T-cell (primary cell): ENCODE measurements at places on chromosomes 1 and 21. TPM values are rescaled to one million over a fixed set of nuclear protein-coding genes. Genes with fewer than 3 reads are reported as not detected.

DNA sequence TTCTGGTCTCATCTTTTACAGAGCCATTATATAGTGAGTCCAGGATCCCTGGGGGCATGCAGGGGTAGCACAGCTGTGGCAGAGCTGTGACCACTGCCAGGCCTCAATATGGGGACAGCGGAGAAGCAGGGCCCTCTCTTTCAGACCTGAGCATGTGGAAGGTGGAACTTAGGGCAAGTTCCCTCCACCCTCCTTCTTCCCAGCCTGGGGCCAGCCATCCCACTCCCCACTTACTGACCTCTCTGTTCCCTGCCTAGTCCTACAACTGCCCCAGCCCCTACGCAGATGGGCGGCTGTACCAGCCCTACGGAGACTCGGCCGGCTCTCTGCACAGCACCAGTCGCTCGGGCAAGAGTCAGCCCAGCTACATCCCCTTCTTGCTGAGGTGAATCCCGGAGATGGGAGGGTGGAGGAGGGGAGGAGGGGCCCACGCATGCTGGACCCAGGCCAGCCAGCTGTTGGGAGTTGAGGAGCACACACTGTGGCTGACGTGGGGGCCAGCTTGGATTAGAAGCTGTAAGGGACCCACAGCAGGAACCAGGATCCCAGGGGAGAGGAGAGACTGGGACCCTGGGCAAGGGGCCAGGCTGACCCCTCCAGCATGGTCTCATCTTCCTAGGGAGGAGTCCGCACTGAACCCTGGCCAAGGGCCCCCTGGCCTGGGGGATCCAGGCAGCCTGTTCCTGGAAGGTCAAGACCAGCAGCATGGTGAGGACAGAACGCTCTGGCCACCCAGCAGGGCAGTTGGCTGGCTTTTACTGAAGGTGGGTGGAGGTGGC lies 10.7 kb downstream of the PSRC1 start:
- H3K36me3 ChIP-seq = peaks cover 10% of the 10 kb centered on the region
- no peak overlapping the region for H3K4me3 ChIP-seq
- no peak for DNase-seq
- peaks cover 7% of the 10 kb centered on the region for H3K27me3 ChIP-seq

TEDDM1 gene
- not detected for total RNA-seq

DNA sequence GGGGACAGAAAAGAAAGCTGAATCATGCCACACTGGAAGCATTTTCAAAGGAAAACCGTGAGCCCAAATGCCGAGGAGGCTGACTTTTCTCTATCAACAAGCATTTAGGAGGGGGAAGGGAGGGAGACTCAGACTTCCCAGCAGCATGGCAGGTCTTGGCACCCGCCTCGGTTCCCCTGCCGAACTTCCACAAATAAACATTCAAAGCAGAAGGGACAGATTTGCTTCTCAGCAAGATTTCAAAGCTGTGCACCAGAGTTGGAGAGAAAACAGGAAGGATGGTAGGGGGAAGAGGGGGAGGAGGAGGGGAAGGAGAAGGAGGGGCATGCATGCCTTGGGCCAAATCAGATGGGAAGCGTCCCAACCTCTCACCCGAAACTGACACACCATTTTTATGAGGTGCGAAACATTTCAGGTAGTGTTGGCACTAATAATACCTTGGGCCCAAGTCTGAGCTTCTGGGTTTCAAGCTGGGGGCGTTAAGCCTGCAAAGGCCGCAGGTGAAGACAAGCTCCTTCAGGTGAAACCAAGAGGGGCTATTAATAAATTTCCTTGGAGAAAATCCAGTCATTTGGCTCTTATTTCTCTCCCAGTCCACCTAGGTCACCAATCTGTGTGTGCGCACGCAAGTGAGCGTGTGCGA lies 26.4 kb downstream of the ABCA4 start:
- H3K27ac ChIP-seq = no peak overlapping the region
- no peak for DNase-seq
- peaks cover 7% of the 10 kb centered on the region for H3K27me3 ChIP-seq
- H3K4me3 ChIP-seq = no peak overlapping the region

EVI5 gene
- 2.2 TPM for total RNA-seq

DNA sequence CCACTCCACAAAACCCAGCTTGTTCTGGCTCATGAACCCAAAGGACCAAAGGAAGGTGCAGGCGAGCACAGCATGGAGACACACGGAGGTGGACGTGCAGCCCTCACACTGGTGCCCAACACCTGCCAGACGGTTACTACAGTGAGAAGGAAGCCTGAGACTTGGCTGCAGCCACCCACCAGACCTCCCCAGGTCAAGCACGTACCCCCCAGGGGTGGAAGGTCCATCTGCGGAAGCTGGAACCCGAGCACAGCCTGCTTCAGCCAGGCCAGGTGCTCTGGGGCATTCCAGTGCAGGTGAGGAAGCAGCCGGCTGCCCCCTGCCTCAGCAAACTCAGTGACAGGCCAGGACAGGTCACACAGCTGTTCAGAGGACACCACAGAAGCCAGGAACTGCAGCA lies 16.0 kb upstream of the LSS start:
- DNase-seq = no peak
- H3K27ac ChIP-seq = no peak overlapping the region
- H3K36me3 ChIP-seq = peaks cover 89% of the 10 kb centered on the region
- no peaks in the 10 kb centered on the region for H3K27me3 ChIP-seq

LENEP gene
- total RNA-seq = 1.6 TPM

HRNR gene
- not detected for total RNA-seq

GRCh38 chr1:53822931-53823330 lies 15.2 kb downstream of the NDC1 start:
- no peak overlapping the region for H3K27ac ChIP-seq
- DNase-seq = no peak
- no peaks in the 10 kb centered on the region for H3K27me3 ChIP-seq
- peaks cover 4% of the 10 kb centered on the region for H3K36me3 ChIP-seq
- no peaks in the 10 kb centered on the region for H3K4me1 ChIP-seq

GRCh38 chr1:243508303-243508713 lies 252.5 kb downstream of the SDCCAG8 start:
- DNase-seq = peak; percentile 60
- peak overlapping the region; percentile 19 for H3K4me3 ChIP-seq
- peaks cover 12% of the 10 kb centered on the region for H3K4me1 ChIP-seq
- H3K36me3 ChIP-seq = no peaks in the 10 kb centered on the region
- H3K27me3 ChIP-seq = no peaks in the 10 kb centered on the region

DNA sequence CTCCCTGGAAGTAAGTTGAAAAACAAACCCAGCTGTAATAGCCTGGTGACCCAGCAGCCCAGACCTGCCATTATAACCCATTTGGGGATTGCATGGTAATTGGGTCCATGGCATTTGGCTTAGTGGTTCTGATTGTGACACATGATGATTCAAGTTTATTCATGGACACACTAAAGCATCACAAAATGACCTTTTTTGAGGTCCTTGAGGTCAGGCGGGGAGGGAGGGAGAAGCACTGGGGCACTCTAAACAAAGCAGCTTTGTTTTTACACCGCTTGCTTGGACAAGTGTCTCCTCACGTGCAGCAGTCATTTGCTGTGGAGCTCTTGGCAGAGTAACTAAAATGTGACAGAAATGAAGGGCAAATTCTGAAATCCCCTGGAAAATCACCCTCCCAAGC lies 241.0 kb upstream of the SGIP1 start:
- H3K36me3 ChIP-seq = no peaks in the 10 kb centered on the region
- peaks cover 4% of the 10 kb centered on the region for H3K4me1 ChIP-seq
- no peak for DNase-seq
- H3K4me3 ChIP-seq = no peak overlapping the region
- H3K27me3 ChIP-seq = no peaks in the 10 kb centered on the region

GRCh38 chr1:211033921-211034525 lies 99.9 kb downstream of the KCNH1 start:
- no peak for DNase-seq
- no peaks in the 10 kb centered on the region for H3K36me3 ChIP-seq
- H3K4me1 ChIP-seq = no peaks in the 10 kb centered on the region
- no peak overlapping the region for H3K27ac ChIP-seq

GRCh38 chr1:245248231-245248731 lies 93.5 kb downstream of the KIF26B start:
- H3K36me3 ChIP-seq = no peaks in the 10 kb centered on the region
- H3K27ac ChIP-seq = no peak overlapping the region
- DNase-seq = no peak
- no peaks in the 10 kb centered on the region for H3K27me3 ChIP-seq

TAS1R1 gene
- not detected for total RNA-seq

RAB13 gene
- total RNA-seq = 3.4 TPM

DNA sequence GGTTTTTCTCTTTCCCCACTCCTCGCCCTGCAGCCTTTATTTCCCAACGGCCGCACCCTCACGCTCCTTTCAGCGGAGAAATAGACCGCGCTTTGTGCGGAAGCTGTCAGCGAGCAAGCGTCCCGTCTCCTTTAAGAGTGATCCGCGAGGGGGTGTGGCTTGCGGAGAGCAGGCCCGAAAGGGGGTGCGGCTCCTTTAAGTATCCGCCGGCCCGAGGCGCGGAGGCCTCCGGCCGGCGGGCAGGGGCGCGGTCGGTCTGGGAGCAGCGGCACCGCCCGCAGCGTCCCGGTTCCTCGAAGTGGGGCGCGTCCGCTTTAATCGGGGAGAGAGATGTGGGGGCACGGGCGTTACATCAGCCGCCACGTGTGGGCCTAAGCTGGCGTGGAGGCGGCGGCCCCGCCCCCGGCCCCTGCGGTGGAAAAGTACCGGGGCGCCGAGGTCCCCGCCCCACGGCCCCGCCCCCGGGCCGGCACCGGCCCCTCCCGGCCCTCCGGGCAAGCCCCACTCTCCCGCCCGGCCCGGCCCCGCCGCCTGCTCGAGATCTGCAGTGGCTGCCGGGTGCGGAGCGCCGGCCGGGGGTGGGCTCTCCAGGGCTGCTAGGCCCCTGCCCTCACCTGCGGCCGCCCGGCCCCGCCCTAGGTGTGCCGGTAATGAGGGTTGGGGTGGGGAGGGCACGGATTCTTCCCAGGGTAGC lies 1.2 kb downstream of the SLC6A9 start:
- peak overlapping the region; percentile 67 for H3K27ac ChIP-seq
- H3K27me3 ChIP-seq = no peaks in the 10 kb centered on the region

KCNQ4 gene
- total RNA-seq = 0.26 TPM

SEMA6C gene
- total RNA-seq = 11.5 TPM

KIF26B gene
- not detected for total RNA-seq

HHAT gene
- total RNA-seq = 7.9 TPM

DNA sequence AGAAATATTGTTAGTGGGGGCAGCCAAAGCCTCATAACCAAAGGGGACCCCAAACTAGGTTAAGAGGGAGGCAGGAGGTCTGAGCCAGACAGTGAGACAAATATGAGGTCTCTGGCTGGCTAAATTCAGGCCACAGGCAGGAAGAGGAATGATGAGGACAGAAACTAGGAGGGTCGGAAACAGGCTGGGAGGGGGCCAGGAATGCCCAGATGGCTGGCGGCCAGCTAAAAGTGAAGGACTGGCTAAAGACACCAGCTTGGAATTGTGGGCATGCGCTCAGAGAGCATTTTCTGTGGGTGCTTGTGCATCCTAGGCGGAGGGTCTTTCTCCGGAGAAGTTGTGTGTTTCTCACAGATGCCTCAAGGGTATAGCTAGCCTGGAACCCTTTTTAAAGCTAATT lies 77.0 kb downstream of the PGM1 start:
- H3K4me1 ChIP-seq = no peaks in the 10 kb centered on the region
- no peak overlapping the region for H3K27ac ChIP-seq
- no peaks in the 10 kb centered on the region for H3K27me3 ChIP-seq
- no peaks in the 10 kb centered on the region for H3K36me3 ChIP-seq
- no peak for DNase-seq

DNA sequence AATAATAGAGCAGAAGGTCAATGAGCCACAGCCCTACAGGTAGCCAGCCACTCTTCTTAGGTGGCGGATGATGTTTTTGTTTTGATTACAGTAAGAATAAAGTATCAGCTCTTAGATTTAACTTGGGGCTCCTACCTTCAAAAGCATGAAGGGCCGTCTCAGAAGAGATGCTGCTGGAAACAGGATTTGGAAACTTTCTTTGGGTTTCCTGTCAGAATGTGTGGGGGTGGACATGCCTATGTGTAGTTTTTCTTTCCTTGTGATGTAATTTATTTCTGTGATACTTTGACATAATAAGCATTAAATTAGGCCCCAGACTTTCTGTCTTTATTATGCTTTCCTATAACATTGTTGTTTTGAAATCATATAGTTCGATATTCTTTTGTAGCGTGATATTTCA lies 1.5 kb downstream of the RAP1A start:
- H3K27me3 ChIP-seq = no peaks in the 10 kb centered on the region
- H3K4me1 ChIP-seq = peaks cover 50% of the 10 kb centered on the region
- DNase-seq = no peak
- H3K36me3 ChIP-seq = no peaks in the 10 kb centered on the region
- peak overlapping the region; percentile 79 for H3K27ac ChIP-seq

DNA sequence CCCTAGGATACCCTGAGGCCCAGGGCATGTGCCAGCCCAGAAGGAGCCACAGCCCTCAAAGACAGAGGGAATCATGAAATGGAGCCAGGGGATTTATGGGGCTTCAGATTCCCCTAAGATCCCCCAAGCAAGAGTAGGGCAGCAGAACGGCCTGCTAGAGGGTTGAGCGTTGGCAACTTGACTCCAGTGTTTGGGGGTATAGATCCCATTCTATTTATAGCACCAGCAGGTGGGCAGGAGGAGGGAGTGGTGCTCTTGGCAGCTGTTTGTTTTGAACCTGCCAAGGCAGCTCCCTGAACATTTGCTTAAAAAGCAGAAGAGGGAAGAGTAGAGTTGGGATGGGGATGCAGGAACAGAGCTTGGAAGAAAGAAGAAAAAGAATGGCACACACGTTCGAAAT lies 33.7 kb downstream of the GLUL start:
- H3K36me3 ChIP-seq = no peaks in the 10 kb centered on the region
- H3K4me1 ChIP-seq = no peaks in the 10 kb centered on the region
- H3K4me3 ChIP-seq = no peak overlapping the region
- no peaks in the 10 kb centered on the region for H3K27me3 ChIP-seq

FOXO6 gene
- total RNA-seq = 0.70 TPM

DNA sequence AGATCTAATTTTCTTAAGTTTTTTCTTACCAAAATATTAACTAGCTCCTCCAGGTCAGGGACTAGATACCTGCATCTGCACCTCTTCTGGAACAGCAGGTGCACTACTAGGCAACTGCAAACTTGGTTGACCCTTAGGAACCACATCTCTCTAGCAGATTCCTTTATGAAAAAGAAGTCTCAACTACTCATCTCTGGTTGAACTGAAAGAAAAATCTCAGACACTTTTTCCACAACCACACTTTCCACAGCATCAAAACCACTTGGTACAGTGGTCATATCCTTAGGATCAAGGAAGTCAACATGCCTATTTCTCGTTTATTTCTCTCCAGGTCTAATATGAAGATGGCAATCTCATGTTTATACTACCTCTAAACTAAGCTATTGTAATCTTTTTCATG lies 52.3 kb downstream of the VAV3 start:
- H3K27me3 ChIP-seq = no peaks in the 10 kb centered on the region
- no peaks in the 10 kb centered on the region for H3K4me1 ChIP-seq
- H3K4me3 ChIP-seq = no peak overlapping the region
- H3K27ac ChIP-seq = no peak overlapping the region

- no peak overlapping the region for H3K4me3 ChIP-seq
- H3K36me3 ChIP-seq = no peaks in the 10 kb centered on the region
- H3K4me1 ChIP-seq = peaks cover 4% of the 10 kb centered on the region
Observed at GRCh38 chr1:67059346-67059745, 5.4 kb upstream of the SLC35D1 start.

ACTL8 gene
- total RNA-seq = not detected

- H3K27me3 ChIP-seq = no peaks in the 10 kb centered on the region
- no peaks in the 10 kb centered on the region for H3K36me3 ChIP-seq
- no peak overlapping the region for H3K4me3 ChIP-seq
- no peaks in the 10 kb centered on the region for H3K4me1 ChIP-seq
- no peak for DNase-seq
Observed at GRCh38 chr1:235831148-235831547, 35.6 kb downstream of the LYST start.

GRCh38 chr1:1004780-1005697 lies 5.1 kb upstream of the HES4 start:
- no peak overlapping the region for H3K27ac ChIP-seq
- no peak for DNase-seq
- no peaks in the 10 kb centered on the region for H3K36me3 ChIP-seq
- peaks cover 35% of the 10 kb centered on the region for H3K4me1 ChIP-seq
